ENCODE measurements at places on chromosomes 2 and 18.

- peak; percentile 76 for DNase-seq
Measured at GRCh38 chr18:79512461-79513380, 117.0 kb downstream of the NFATC1 start.

- peak; percentile 27 for DNase-seq
Measured at GRCh38 chr2:1782514-1782913, 38.2 kb upstream of the PXDN start.

DNA sequence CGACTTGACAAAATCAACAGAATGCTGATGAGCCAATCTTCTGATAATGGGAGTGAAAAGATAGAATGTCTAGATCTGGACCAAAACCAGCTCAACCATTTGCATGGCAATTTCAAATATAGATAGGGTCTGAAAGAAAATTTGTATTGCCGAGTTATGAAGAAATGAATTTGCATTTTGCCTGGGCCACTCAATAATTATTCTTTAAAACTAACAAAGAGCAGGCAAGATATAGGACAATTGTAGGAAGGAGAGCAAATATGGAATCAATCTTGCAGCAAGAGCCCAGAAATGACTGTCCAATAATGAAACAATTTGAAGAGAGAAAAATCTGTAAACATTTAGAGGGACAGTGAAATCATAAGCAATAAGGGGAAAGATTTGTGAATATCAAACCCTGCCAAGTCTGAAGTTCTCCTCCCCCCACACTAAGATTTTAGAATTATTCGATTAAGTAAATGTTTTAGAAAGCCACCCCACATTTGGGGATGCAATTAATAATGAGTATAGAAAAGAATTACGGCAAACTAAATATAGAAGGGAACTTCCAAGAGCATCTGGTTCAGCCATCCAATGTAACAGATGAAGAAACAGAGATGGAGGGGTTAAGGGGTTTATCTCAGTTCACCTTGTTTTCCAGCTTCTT is 377.4 kb downstream of the SETBP1 start:
- no peak for DNase-seq

DNA sequence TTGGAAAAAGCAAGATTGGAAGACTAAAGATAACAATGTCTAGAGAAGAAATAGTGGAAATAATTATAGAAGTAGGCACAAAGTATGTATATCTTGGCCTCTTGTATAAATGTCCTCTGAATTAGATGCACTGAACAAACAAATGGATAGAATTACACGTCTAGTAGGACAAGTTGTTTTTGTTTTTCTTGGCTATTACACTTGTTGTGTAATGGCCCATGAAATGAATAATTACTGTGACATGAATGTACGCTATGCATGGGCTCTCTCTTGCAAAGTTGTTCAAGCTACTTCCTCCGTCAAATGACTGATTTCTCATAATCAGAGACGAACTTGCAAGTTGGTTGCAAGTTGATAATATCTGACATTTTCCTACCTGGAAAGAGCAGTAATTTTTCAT is 126.2 kb downstream of the PDE1A start:
- DNase-seq, result no peak

GRCh38 chr2:122028371-122029100 is 273.1 kb downstream of the TSN start:
- no peak for DNase-seq

Measured in suprapubic skin (tissue), 4 donors.